ENCODE measurements at places on chromosomes 5 and 9.

GRCh38 chr5:95422838-95423237 lies 31.7 kb downstream of the FAM81B start:
- DNase-seq: peak; percentile 57

DNA sequence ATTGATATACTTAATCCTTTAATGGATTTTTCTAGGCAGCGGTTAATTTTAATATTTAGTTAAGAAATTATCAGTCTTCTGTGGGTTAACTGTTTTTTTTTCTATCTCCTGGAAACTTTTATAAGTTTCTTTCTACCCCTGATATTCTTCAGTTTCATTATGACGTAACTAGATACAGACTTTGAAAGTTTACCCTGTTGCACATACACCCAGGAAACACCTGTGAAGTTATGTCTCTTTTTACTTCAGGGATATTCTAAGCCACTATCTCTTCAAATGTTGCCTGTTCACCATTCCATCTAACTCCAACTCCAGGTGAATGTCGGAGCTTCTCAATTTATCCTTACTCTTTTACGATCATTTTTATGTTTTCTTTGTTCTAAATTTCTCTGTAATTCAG lies 329.0 kb downstream of the ICE1 start:
- no peak for DNase-seq

DNA sequence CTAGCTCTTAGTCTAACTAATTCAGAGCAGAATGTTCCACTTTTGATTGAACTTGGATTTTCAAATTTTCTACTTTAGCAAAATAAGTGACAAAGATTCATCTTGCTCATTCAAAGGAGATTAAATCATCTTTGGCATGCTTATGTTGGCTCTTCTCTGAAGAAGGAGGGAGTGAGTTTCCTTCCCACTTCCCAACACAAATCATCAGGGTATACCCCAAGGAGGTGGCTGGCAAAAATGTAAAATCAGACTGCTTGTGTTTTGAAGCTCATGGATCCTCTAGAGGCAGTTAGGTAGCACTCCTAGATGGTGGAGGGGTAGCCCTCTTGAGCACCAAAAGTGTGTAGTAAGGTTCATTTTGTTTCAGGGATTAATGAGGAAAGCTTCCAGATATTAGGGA lies 343.1 kb downstream of the OSTF1 start:
- DNase-seq: no peak

DNA sequence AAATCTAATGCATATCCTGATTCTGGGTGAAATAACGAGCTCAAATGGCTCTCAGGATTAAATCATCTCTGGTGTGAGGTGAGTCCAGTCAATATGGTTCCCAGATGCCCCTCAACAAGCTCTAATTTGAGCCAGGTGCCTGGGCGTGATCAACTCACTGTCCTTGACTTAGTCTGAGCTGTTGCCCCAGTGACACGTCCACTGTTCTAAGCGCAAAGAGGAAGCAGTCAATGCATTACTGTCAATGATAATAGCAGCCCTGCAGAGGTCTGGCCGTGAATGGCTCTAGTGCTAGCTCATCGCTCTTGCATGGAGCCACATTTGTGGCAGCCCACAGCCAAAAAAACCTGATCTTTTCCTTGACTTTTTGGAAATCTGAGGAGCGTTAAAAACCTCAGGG lies 128.6 kb upstream of the EFNA5 start:
- no peak for DNase-seq

GRCh38 chr9:127142291-127142690 lies 19.9 kb upstream of the ANGPTL2 start:
- DNase-seq: no peak

GRCh38 chr9:92176068-92176799 lies 61.0 kb upstream of the SPTLC1 start:
- DNase-seq: no peak

DNA sequence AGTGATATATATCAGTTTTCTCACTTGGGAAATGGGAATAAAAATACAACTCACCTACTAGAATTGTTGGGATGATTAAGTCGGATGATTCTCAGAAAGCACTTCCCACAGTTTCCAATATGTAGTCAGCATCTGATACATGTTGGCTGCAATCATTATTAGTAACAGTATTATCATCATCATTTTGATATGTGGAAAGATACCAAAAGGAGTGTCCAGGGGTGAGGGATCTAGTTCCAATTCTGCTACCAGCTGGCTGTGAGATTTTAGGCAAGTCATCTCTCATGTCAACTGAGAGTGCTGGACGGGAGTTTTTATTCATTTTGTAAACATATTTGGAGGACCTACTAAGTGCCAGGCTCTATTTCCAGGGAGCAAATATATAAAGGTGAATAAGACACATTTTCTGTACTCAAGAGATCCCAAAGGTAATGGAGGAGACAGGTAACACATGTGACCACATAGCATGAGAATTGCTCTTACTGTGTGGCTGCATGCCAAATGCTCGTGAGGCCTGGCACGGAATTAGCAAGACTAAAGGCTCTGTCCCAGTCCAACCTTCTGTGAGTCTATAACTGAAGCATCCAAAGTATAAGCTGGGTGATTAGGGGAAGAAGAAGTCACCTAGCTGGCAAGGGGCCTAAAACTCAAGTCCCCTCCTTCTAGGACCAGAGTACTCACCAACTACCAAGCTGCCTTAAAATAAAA lies 83.0 kb downstream of the GRIA1 start:
- no peak for DNase-seq

DNA sequence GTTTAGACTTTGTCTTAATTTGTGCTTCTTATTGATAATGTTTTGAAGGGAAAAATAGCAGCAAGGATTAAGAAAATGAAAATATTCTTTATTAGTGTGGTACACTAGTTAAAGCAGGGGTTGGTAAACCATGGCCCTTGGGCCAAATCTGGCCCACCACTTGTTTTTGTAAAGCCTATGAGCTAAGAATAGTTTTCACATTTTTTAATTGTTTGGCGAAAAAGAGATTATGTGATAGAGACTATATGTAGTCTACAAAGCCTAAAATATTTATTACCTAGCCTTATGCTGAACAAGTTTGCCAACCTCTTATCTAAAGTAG lies 57.2 kb downstream of the KCNN2 start:
- DNase-seq: no peak

- no peak for DNase-seq
These were observed 127.7 kb upstream of the PIK3R1 start for GRCh38 chr5:68087866-68088265.

- no peak for DNase-seq
These were observed 22.5 kb downstream of the EDIL3 start for GRCh38 chr5:84362061-84362720.

DNA sequence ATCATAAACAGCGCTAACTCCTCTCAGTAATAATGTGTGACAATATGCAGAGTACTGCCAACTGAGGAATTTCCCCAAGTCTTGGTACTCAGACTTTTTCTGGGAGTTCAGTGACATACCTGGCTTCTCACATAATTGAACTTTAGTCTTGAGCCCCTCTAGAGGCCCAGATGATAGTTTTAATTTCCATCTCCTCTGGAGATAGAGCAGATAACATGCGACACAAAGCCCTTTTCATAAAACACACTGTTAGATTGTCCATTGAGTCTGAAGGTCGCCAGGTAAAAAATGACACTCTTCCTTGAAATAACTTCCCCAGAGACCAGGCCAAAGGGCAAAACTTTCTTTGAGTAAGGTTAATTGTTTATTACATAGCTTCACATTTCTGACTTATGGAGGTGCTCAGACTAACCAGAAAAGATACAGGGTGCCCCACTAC lies 476.0 kb downstream of the RASEF start:
- no peak for DNase-seq

DNA sequence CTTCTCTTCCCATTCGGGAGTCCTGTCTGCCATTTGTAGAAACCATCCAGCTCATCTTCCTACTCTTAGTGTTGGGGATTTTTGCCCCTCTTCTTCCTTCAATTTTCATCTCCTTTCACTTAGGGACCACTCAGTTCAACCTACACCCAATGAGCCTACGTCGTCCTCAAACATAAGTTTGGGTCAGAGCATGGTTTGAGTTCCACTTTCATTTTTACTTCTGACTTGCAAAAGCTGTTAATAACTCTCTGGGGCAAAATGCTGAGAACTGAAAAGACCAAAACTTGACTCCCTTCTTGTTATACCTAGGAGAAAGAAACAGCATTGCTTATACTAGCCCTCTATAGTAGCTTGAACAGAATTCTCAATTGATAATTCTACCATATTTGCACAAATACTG lies 381.5 kb upstream of the MPDZ start:
- no peak for DNase-seq

DNA sequence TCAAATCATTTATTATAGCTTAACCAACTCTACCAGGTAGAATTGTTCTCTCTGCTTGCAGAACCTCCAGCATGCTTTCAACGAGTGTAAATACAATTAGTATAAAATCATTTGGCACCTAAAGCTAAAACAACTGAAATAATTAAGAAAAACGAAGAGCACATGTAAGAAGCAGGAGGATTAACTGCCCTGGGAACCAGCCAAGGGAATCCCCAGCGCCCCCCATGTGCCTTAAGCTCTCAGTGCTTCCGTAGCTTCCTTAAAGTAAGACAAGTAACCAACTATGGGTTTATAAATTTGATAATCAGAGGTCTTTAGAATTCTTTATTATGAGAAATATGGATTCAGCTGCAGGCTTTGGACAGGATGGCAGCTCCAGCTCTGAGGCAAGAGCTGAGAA lies 402.4 kb downstream of the RAB3C start:
- no peak for DNase-seq

DNA sequence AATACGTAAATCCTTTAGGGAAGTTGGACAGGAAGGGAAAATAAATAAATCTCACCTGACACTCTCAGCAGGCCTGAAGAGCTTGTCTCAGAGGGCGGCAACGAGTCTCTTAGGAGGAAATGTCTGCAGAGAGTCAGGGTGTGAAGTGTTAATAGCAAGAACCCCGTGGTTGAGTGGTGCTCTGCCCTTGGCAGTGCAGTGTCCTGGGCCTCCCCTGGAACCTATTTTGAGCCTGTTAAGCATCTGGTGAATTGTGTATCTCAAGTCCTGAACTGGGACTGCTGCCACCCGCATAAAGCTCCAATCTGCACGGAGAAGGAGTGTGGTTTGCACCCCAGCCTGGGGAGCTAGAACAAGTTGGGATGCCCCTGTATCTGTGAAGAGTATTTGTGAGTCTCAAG lies 211.8 kb downstream of the GOLPH3 start:
- DNase-seq: no peak

GRCh38 chr9:113350937-113351336 lies 1.6 kb downstream of the BSPRY start:
- no peak for DNase-seq
